ENCODE measurements at places on chromosomes 2 and 18.

- DNase-seq, result no peak
Observed at GRCh38 chr18:61727241-61728193, 165.3 kb downstream of the RNF152 start.

DNA sequence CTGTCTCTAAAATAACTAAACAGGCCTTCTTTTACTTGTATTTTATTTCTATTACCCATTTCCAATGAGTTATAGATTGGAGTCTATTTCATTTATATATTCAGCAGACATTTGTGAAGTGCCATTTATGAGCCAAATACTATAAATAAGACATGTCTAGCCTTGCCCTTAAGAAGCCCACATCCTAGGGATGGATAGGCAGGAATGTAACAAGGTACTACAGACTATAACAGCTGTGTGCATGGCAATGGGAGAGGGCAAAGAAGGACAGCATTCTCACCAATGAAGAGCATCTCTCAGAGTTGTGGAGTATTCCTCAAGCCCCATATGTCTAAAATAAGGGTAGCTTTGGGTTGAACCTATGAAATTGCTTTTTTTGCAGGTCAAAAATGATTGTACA, 161.9 kb upstream of the RASGRP3 start:
- DNase-seq, result no peak

DNA sequence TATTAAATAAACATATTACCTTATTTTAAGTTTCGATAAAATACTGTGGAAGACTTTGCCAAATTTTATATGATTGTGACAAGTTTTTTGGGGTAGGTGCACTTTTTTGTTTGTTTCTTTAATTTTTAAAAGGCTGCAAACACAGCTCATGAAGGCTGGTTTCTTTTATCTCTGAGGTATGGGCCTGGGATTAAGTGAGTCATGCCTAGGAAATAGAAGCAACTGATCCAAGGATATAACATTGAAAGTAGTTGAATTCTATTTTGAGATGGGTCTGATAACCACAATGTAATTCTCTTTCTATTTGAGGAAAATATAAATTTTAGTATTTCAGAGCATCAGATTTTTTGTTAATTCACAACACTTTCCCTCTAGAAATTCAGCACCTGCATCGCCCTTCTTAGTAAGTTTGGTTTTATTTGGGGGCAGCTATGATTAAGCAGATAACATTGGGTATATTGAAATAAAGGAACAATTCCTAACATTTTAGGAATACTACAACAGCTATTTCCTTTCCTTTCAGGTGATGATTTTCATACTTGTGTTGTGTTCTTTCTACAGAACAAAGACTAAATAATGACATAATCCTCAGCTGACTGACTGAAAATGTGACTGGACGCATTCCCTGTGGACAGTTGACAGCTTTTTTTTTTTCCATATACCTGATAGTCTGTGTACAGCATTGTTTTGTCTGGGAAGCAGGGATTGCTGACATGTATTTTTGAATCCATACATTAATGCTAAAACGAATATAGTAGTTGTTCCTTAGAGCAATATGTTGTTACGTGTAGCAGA, 16.8 kb downstream of the RBM45 start:
- DNase-seq, result no peak

- DNase-seq, result no peak
Observed at GRCh38 chr2:29485631-29486030, 370.4 kb downstream of the CLIP4 start.

DNA sequence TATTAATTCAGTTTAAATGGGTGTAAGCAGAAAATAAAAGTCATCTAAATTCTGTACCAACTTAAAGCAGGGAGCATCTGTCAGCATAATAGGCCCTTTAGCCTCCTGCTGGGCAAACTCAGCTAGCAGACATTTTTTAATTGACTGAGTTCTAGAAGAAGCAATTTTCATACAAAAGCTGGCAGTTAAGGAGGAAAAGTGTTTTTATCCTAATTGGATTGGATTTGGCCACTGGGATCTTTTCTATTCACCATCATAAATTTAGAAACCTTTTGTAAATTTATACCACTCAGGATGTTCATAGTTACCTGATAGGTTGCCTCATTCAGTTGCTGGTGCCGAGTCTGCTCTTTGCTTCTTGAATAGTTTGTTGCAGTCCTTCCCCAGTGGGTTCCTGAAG, 262.7 kb upstream of the FSIP2 start:
- no peak for DNase-seq

DNA sequence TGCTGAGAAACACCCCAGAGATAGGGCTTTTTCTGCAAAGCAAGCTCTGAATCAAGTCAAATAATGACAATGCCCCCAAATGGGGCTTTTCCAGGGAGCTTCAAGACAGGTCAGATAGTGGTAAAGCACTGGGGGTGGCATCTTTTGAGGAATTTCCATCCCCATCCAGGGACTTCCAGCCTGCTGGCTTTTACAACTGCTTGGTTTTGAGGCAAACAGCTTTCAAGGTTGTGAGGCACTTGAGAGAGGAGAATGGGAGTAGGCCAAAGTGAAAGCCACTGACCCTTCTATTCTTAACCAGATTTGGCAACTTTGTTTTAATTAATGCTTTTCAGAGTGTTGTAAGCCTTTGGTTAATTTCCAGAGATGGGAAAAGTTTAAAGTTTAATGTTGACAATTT, 762.0 kb upstream of the POU3F3 start:
- no peak for DNase-seq

DNA sequence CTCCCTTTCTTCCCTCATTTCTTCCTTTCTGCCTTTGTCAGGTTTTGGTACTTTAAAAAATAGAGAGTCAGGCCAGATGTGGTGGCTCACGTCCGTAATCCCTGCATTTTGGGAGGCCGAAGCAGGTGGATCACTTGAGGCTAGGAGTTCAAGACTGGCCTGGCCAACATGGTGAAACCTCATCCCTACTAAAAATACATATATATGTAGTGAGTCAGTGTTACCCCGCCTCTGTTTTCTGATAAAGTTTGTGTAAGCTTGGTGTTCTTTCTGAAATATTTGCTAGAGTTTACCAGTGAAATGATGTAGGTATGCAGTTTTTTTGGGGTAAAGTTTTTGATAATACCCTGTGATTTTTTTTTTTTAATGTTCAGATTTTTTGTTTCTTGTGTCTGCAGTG, 58.8 kb downstream of the DGKD start:
- no peak for DNase-seq

- no peak for DNase-seq
Observed at GRCh38 chr18:75106746-75107145, 102.2 kb downstream of the PTGR3 start.

DNA sequence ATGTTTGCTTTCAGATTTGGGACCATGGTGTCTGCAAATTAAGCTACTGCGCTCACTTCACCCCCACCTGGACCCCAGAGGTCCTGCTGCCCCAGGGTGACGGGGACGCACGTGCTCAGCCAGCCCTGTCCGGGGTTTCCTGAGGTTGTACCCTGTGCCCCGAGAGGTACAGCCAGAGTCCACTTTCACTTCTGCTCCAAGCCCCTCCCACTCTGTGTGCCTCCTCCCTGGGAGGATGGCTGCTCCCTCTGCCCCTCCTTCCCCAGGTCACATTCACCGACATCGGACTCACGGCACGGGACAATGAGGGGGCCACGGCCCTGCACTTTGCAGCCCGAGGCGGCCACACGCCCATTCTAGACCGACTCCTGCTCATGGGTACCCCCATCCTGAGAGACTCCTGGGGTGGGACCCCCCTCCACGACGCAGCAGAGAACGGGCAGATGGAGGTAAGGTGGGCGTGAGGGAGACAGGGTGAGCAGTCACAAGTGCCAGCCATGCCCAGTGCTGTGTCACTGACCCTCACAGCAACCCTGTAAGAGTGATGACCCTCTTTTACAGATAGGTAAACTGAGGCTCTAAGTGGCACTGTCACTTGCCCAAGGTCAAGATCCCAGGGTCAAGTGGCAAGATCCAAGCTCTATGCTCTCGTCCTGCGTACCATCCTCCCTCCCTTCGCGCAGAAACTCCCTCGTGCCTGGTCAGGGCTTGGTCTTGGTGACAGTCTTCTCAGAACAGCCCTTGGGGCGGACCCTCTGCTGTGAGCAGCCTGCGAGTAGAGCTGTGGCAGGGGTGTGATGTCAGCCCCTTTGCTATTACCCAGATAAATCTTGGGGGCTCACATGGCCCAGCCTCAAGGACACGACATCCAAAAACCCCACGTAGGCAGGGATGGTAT, 7.6 kb downstream of the ESPNL start:
- no peak for DNase-seq

DNA sequence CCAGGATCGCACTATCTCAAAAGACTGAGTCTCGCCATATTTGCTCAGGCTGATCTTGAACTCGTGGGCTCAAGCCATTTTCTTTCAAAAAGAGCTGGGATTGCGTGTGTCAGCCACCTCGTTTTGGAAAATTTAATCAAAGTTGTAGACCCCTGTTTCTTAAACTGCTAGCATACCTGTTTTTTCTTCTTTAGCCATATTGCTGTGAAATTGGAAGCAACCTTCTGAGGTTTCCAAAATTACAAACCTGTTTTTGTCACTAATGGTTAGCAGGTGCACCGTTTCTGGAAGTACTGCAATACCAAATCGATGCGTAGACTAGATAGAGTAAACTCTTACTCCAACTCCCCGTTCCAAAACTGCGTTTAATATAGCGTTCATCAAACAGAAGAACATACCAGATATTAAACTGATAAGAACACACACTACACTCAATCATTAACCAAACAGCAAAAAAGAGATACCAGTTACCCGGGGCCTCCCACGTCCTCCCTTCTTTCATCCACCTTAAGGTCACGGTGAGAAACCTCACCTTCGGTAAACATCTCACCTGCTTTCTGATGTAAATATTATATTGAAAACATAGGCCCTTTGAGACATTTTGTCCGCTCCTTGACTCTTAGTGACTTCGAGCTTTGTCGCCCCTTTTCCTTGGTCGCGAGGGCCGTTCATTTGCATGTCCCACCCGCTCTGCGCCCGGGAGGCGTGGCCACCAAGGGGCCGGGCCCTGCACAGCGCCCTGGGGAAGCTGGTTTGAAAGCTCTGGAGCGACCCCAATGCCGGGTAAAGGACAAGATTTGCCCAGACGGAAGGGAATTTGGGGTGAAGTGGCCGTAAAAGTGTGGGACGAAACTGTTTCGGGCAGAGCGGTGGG, at the start of gene RNU2-63P:
RNU2-63P (minus strand) TSS at position 462 of the 874 bp plus-strand sequence.
- DNase-seq, result peak; percentile 31

DNA sequence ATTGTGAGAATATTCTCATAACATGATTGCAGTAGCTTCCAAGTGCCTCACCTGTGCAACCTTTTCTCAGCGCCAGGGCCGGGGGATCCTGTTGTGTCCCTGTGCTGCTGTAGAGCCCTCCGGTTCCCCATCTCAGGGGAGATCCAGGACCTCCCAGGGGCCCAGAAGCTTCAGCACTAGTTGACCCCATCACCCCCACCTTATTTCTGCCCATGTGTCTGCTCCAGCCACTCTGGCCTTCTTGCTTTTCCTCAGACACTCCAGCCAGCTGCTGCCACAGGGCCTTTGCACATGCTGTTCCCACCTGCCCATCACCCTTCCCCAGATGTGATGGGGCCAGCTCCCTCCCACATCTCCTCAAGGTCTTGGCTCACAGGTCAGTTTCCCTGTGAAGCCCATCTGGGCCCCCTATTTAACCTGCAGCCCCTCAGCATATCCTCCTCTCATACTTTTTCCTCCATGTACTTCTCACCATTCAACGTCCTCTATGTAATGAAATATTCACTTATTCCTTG, 226.5 kb downstream of the SEPTIN10 start:
- no peak for DNase-seq
